ENCODE measurements at places on chromosomes 16 and 17.

GRCh38 chr16:7849841-7850240 lies 517.2 kb downstream of the RBFOX1 start:
- no peak for DNase-seq

- no peak for DNase-seq
Measured at GRCh38 chr16:47887496-47887895, 268.3 kb downstream of the ABCC12 start.

DNA sequence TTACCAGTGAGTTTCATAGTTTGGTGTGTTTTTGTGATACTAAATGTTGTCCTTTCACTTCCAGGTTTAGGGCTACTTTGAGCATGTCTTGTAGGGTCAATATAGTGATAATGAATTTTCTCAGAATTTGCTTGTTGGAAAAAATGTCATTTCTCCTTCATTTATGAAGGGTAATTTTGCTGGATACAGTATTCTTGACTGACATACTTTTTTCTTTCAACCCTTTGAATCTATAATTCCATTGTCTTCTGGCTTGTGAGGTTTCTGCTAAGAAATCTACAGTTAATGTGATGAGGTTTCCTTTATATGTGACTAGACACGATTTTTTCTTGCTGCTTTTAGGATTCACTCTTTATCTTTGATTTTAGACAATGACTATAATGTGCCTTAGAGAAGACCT lies 219.3 kb downstream of the BCAS3 start:
- DNase-seq = no peak

- DNase-seq = no peak
Measured at GRCh38 chr17:50562242-50563091, 2.0 kb downstream of the CACNA1G start.

DNA sequence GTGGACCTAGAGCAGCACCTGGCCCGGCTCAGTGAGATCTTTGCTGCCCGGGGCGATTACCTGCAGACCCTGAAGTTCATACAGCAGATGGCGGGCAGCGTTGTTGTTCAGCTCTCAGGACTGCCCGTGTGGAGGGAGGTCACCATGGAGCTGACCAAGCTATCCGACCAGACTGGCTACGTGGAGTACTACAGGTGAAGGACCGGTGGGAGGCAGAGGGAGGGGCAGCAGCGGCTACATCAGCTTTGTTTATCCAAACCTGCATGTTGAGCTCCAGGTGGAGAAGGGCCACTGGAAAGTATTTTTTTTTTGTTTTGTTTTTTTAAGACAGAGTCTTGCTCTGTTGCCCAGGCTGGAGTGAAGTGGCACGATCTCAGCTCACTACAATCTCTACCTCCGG lies 23.9 kb downstream of the TTYH2 start:
- no peak for DNase-seq

- no peak for DNase-seq
Measured at GRCh38 chr16:23692190-23692837, 13.6 kb downstream of the PLK1 start.

DNA sequence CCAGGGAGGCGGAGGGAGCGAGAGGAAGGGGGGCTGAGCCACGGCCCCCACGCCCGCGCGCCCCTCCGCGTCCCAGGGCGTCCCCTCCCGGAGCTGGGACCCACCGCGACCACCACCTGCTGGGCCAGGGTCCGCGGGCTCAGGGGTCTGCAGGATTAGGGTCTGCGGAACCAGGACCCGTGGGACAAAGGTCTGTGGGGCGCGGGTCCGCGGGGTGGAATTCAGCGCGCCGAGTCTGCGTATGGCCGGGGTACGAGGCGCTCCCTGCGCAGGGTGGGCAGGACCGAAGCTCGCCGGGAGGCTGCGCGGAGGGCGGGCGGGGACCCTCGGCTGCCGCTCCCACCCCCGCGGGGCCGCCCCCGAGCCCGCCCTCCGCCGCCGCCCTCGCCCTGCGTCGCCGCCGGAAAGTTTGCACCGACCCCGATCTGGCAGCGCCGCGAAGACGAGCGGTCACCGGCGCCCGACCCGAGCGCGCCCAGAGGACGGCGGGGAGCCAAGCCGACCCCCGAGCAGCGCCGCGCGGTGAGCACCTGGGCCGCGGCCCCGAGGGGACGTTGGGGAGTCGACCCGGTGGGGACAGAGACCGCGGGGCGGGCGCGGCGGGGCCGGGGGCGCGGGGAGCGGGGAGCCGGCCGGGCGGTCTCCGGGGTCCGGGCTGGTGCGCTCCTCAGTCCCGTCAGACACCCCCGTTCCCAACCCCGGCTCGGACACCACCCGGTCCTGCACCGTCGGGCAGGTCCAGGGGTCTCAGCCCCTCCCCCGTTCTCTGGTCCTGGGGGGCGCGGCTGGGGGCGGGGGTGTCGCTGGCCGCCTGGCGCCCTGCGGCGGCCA lies at the start of gene GCGR:
TSS of gene GCGR (plus strand) at position 423 of the 831 bp plus-strand sequence. CDS start 4,869 bp downstream, outside the sequence.
- no peak for DNase-seq

GRCh38 chr16:81925016-81925415 lies 86.3 kb downstream of the SDR42E1 start:
- DNase-seq = no peak

DNA sequence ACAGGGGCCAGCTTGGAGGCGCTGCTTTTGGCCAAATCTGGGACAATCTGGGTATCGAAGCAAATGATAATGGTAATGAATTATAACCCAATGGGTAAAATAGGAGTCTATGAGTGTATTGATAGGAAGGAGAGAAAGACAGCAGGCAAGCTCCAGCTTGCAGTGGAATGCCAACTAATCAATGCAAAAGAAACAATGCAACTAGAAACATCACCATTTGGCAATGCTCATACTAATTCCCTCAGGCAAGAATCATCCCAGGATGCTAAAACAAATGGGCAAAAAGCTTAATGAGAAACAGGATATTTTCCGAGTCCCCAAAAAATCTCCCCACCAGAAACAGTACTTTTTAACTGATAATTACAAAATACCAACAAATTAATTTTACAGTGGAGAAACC lies 64.7 kb downstream of the ADCY9 start:
- DNase-seq = no peak

DNA sequence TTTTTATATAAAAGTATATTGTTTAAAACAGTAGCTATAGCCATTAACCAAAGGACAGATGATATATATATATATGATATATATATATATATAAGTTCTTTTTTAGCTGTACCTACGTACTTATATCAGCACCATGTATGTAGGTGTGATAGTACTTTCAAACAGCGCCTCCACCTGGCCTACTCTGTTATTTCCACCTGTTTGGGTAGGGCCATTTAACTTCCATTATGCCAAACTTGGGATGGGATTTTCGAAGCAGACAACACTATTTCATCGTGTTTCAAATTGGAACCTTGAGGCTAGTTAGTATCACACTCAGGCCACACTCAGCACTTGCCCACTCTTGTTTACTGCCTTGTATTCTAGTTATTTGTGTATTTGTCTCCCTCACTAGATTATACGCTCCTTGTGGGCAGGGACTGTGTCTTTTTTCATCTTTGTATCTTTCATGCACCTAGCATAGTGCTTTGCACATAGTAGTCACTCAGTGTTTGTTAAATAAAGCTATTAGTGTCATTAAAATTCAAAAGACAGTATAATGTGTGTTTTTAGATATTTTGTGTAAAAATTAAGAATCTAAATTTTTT lies 11.8 kb upstream of the CLTC start:
- no peak for DNase-seq

- no peak for DNase-seq
Measured at GRCh38 chr16:48317614-48318315, 67.4 kb downstream of the SIAH1 start.

DNA sequence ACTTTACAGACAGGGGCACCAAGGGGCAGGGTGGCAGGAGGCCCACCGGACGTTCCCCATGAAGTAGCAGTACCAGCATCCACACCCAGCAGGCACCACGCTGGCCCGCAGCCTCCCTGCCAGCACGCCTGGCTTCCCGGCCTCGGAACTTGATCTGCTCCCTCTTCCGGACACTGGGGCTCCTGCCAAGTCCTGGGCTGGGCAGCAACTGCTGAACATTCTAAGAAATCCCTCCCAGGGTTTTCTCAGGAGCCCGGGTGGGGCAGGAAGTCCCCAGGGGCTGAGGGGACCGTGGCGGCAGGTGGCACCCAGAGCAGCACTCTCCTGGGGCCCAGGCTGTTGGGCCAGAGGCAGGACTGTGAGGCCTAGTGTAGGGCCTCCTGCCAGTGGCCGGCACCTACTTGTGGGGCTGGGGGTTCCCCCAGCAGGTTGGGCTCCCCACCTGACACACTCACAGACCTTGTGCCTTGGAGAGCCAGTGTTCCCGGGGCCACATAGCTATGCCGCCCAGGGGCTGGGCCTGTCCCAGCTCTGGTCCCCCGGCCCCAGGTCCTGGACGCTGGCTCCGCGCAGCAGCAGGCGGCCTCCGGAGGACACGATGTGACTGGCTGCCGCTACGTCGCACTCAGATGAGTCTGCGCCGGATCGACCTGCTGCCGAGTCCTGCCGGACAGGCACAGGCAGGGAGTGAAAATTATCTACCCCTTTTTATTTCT lies 86.2 kb upstream of the CBX4 start:
- DNase-seq = no peak

DNA sequence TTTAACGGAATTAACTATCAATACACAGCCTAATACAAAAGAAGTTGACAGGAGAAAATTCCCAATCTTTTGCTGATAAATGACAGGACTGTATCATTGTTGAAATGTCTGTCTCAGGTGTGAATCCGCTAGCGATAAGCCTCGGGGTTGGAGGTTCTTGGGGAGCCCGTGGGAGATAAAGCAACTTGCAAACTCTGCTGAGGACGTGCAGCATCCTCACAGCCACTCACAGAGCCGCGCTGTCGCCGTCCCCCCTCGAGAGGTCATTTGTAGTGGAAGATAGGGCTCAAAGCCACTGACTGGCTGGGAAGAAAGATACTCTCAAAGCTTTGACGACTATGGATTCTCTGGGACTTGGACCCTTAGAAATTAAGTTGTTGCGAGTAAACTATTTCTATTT lies 17.0 kb downstream of the MAP1LC3B start:
- no peak for DNase-seq

- no peak for DNase-seq
Measured at GRCh38 chr16:87210894-87211293, 106.3 kb downstream of the C16orf95 start.

DNA sequence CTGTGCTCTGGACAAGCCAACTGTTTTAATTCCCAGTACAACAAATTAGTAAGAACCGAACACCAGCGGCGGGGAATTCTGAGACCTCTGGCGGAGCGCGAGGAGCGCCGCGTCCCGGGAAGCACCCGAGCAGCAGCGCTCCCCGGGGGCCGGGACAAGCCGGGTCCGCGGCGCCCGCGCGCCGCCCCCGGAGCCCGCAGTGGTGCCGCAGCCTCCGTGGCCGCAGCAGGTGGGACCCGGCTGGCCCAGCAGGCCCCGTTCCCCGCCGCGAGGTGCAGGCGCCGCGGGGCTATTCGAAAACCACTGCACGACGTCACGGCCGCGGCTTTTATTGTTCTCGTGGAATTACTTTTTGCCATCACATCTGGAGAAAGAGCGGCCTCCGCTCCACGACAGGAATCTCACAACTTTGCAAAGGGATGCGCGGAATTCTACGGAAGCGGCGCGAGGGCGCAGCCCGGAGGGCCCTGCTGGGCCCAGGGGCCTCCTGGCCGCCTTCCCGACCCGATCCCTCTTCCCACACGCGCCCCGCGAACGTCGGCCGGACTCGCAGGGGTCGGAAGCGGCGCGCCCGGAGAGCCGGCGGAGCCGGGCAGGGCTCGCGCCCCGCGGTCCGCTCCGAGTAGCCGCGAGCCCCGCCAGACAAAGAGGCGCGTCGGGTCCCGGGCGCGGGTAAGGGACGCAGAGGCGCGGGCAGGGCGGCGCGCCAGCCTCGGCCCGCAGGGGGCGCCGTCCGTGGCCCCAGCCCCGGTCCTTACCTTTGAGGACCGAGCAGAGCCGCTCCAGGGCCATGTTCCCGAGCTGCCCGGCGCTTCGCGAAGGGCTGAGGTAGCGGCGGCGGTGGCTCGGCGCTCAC lies 696 bp downstream of the NETO2 start:
- no peak for DNase-seq

- DNase-seq = no peak
Measured at GRCh38 chr17:48384164-48384563, 45.9 kb downstream of the SKAP1 start.

DNA sequence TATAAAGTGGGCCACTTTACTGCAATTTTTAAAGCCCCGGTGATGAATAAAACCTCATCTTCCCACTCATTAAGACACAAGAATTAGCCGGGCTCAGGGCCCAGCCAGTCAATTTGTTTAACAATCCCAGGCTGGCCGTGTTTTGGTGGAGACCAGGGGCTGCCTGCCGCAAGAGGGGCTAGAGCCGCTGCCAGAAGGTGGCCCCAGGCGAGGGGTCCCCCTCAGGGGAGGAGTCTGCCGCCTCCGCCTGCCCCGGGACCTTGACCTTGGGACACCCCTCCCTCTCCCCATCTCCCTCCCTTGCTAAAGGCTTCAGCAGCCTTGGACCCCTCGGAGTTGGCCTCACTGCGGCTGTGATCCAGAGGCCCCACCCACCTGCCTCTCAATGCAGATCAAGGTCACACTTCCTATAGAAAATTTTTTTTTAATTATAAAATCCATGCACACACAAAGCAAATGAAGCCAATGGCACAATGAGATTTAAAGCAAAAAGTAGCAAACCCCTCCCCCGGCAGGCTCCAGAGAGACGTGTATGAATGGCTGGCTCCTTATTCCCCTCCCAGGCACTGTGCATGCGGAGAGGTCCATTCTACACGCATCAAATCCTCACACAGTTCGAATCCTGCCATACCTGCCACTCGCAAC lies 23.0 kb upstream of the SLC38A10 start:
- no peak for DNase-seq

DNA sequence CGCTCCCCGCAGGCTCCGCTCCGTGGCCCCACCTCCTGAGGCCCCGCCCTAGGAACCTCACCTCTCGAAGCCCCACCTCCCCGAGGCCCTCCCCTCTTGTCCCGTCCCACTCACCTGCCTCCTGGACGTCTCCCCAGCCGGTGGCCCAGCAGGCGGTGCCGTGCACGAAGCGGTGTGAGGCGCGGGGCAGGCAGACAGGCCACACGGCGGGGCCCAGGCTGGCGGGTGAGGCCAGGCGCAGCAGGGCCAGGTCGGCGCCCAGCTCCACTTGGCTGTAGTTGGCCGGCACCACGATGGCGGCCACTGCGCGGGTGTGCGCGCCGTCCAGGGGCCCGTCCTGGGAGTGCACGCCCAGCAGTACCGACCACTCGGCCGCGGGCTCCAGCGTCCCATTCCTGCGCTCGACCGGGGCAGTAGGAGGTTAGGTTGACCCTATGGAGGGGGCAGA lies 1.6 kb downstream of the PRSS36 start:
- no peak for DNase-seq

DNA sequence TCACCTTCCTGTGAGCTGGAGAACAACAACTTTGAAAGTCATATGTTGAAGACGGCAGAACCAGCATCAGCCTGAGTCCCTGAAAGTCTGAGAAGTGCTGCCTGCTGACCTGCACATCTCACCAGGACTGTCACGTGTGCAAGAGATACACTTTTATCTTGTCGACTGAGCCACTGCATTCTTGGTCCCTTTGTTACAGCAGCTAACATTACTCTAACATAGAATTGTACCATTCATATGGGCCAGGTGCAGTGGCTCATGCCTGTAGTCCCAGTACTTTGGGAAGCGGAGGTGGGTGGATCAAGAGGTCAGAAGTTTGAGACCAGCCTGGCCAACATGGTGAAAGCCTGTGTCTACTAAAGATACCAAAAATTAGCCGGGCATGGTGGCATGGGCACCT lies 40.1 kb downstream of the MARCHF10 start:
- no peak for DNase-seq
